ENCODE measurements at places on chromosomes 3 and 15. TPM values are rescaled to one million over a fixed set of nuclear protein-coding genes. Genes with fewer than 3 reads are reported as not detected.

The GCHFR gene
- 8.7 TPM for total RNA-seq

The CP gene
- 4.5 TPM for total RNA-seq

The CLEC3B gene
- not detected for total RNA-seq

The REC114 gene
- total RNA-seq: not detected

Data from A549 treated with Mapracorat at 1 μM for 4 hours (cell line).